ENCODE measurements at places on chromosomes 1 and 21.

- no peak for DNase-seq
Measured at GRCh38 chr1:236753516-236753915, 41.6 kb upstream of the MTR start.

DNA sequence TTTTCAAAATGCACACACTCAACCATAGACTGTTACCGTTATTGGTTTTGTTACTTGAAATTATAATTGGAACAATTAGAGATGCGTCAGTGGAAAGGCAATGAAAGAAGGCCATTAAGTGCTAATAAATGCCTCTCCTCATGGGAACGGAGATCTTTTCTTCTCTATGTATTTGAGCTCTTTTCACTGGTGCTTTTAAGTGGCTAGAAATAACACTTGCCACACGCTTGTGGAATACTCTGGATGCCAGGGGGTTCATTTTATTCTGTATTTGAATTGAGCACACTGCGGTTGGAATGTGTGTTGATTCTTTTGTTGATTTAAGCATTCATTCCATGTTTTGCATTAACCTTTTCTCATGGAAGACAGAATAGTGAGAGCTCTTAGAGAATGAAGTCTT lies 68.4 kb downstream of the DNM3 start:
- DNase-seq = no peak

- DNase-seq = no peak
Measured at GRCh38 chr1:42504535-42505128, 41.5 kb downstream of the CCDC30 start.

DNA sequence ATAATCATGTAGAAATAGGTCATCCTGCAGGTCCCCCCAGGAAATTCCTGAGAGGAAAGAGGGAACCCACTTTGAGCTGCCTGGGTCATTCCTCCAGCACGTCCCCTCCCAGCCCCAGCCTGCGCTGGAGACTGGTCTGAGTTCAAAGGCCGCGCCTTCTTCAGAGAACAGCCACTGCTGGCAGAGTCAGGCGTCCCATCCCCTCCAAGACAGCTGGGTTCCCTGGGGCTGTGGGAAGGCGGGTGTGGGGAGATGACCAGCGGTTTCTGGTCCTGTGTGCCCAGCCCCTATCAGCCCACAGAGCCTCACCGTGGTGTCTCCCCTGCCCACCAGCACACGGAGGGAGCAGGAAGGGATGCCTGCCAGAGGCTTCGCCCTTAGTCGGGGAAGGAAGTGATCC lies 18.0 kb upstream of the TRAPPC10 start:
- no peak for DNase-seq

DNA sequence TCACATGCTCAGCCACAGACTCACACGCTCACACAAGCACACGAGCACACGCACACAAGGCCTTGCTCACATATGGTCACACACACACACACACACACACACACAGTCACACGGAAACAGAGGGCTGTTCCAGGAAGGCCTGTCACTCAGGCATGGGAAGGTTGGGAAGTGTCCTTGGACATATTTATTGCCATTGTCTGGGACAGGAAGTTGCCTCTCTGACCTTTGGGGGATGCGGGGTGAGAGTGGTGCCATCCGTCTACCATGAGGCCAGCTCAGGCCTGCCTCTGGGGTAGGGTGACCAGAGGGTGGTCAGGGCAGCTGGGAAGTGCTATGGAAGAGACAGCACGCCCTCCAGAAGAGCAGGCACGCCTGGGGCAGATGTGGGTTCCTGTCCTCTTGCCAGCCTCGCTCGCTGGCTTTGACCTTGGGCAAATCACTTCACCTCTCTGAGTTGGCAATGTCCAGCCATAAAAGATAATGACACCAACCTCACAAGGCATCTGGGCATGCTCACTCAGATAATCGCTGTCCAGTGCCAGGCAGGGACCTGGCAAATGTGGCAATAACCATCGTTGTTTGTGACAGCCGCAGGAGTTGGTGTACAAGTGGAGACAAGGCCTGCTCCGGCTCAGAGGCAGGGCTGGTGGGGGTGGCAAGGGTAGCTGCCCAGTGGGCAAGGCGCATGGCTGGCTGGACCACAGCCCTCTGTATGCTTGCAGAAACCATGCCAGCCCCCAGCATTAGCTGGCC lies 8.0 kb upstream of the GUCA2A start:
- DNase-seq = no peak

DNA sequence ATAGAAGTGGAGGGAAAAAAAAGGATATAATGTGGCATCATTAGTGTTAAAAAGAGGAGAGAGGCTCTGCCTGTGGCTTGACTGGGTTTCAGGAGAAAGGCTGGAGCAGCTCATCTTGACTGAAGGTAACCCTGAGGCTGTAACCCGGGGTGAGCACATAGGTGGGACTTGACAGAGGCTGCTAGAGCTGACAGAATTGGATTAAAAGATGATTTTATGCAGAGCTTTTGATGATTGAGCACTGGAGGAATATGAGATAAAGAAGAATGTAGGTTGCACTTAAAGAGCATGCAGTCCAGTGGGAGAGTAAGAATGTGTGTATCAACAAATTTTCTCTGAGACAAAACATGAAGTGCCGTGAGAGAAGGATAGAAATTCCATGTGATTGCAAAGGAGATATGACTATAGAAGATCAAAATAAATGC lies 17.3 kb downstream of the LAMC1 start:
- no peak for DNase-seq
